ENCODE measurements at places on chromosomes 16 and 17. TPM values are rescaled to one million over a fixed set of nuclear protein-coding genes. Genes with fewer than 3 reads are reported as not detected.

The C16orf86 gene
- 7.2 TPM for total RNA-seq

GRCh38 chr17:44187131-44187899 is 543 bp downstream of the TMUB2 start:
- DNase-seq, result no peak

The GNAO1 gene
- total RNA-seq, result 0.25 TPM

The DNAH2 gene
- not detected for total RNA-seq

- no peak for DNase-seq
Observed at GRCh38 chr17:43779145-43780125, 658 bp upstream of the DUSP3 start.

The APOH gene
- total RNA-seq, result not detected

GRCh38 chr17:28228109-28228840 is 90.7 kb upstream of the TMEM97 start:
- no peak for DNase-seq

DNA sequence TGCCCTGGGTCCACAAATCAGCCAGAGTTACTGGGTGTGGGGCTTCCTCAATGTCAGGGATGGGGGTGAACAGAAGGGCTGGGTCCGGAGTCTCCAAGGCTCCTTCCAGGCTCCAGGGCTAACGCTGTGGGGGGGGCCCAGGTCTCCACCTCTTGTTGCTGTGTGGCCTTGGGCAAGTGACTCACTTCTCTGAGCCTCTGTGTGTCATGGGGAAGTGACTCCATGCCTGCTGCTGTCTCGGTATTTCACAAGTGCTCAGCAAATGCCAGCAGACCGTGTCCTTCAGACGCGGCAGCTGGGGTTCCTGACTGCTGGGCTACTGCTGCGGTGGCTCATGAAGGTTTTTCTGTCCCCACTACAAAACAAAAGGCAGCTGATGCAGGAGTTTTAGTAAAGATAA is 26.6 kb downstream of the JPH3 start:
- no peak for DNase-seq

DNA sequence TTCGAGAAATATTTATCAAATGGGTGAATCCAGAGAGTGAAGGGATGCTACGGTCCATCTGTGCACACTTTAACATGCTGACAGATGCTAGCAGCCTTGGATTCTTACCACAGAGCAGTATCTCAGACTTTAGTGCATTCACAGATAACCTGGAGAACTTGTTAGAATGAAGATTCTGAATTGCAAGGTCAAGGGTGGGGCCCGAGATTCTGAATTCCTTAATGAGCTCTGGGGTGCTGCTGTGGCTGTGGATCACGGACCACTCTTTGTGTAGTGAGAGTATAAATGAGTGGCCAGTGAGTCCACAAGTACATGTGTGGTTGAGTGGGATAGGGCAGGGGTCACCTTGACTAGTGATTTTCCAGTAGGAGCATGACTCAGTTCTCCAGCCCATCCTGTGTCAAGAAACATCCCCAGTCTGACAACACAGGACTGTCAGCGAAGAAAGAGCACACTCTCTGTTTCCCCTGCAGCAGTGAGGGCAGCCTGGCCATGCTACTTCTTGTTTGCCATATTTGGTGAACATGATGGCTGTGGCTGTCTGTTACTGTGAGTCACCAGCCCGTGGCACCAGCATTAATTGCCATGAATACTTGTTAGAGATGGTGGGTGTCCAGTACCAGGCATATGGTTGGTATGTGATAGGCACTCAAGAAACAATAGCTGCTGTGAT is 13.0 kb upstream of the SALL1 start:
- DNase-seq, result no peak

GRCh38 chr17:78144147-78144719 is 2.0 kb upstream of the C17orf99 start:
- DNase-seq, result peak; percentile 45

The KRTAP4-3 gene
- not detected for total RNA-seq

GRCh38 chr17:27609611-27610303 is 21.2 kb upstream of the LGALS9 start:
- no peak for DNase-seq

GRCh38 chr17:81389585-81389984 is 5.7 kb upstream of the BAHCC1 start:
- no peak for DNase-seq

GRCh38 chr17:45310380-45311324 is 6.2 kb downstream of the MAP3K14 start:
- peak; percentile 57 for DNase-seq

DNA sequence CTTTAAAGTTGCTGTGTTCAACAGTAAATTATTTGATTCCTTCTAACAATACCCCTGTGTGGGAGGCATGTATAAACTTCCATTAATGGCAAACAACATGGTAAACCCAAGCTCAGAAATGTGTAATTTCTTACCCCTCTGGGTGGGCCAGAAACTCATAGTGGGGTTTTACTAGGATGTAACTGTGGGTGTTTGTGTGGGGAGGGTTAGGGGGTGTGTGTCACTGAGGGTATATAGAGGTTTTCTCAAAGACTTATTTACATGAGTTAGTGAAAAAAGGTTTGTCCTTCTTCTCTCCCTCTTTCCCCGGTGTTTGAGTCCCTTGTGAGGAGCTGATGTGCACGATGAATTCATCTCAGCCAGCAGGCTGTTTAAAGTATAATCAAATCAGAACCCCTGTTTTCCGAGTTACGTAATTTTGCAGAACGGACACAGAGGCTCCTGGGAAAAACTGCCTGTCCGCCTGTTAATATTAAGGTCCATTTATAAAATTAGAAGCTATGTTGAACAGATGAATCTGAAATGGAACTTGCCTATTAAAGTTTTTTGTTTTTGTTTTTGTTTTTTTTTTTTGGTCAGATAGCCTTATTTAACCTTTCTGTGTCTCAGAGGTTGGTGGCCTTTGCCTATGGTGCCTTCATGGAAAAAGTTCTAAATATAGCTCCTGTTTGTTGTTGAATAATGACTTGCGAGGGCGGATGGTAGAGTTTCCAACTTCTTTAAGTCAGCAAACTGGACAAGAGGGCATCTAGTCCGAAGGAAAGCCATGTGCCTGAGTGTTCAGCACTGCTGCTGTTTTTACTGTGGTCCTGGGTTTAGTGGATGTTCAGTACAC is 73.3 kb downstream of the MSI2 start:
- DNase-seq, result peak; percentile 39

The SPN gene
- total RNA-seq, result 0.88 TPM

DNA sequence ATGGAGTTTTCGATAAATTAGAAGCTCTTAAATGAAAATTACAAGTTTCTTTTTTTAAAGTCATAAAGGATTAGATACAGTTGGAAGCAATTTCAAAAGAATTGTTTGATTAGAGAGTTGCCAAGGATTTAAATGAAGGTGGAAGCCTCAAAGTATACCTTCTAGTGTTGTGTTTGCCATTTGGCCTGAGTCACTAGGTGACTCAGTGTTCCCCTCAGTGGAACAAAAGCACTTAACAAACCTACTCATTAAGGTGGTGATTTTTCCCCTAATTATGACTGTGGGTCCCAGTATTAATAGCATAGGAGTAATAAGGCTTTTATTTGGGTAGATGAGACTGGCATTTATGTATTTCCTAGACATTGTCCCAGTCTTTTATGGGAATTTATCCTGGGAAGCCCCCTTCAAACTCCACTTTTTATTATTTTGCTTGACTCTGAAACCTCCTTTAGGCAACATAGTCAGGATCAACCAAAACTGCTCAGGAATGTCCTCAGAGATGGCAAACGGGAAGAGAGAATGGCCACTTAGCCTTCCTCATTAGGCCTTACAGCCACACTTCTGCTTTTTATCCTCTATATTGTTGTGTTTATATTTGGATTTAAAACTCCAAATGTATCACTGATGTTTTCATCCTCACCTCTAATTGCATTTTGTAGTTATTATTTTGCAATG is 161.0 kb downstream of the FTO start:
- DNase-seq, result no peak

DNA sequence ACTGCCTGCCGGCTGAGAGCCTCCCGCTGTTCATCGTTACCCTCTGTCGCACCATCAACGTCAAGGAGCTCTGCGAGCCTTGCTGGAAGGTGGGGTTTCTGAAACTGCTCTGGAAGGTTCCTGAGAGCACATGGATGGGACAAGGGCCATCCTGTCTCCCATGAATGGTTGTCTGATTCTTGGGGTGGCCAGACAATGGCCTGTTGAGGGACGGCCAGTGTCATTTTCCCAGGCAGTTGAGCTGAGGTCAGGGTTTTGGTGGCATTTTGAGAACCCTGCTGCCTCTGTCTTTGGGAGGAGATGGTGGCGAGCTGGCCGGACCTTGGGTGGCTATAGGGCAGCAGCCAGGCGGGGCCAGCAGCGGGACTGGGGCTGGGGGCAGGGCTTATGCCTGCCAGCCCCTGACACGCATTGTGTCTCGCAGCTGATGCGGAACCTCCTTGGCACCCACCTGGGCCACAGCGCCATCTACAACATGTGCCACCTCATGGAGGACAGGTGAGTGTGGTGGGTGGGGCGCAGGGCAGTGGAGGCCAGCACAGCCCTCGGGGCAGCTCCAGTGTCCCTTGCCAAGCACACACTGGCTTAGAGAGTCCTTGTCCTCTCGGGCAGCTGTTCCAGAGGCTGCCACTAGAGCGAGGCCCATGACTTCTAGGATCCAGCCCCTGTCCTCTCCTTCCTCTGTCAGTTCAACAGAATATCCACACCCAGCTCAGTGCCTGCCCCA is 9.1 kb downstream of the TSC2 start:
- no peak for DNase-seq

DNA sequence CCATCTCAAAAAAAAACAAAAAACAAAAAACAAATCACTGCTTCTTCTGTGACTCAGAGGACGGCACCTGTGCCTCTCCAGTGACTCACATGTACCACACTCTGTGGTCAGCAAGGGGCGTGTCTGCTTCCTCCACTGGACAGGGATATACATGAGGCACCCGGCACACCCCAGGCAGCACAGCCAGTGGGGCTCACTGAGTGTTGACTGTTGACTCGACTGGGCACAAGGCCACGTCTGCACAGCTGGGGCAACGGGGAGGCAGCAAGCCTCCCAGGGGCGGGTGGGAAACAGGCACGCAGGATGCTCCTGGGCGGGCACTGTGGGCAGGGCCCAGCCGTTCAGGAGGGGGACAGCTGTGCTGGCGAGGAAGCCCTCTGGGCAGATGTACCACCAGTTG is 64.1 kb downstream of the TIMM22 start:
- DNase-seq, result peak; percentile 78

DNA sequence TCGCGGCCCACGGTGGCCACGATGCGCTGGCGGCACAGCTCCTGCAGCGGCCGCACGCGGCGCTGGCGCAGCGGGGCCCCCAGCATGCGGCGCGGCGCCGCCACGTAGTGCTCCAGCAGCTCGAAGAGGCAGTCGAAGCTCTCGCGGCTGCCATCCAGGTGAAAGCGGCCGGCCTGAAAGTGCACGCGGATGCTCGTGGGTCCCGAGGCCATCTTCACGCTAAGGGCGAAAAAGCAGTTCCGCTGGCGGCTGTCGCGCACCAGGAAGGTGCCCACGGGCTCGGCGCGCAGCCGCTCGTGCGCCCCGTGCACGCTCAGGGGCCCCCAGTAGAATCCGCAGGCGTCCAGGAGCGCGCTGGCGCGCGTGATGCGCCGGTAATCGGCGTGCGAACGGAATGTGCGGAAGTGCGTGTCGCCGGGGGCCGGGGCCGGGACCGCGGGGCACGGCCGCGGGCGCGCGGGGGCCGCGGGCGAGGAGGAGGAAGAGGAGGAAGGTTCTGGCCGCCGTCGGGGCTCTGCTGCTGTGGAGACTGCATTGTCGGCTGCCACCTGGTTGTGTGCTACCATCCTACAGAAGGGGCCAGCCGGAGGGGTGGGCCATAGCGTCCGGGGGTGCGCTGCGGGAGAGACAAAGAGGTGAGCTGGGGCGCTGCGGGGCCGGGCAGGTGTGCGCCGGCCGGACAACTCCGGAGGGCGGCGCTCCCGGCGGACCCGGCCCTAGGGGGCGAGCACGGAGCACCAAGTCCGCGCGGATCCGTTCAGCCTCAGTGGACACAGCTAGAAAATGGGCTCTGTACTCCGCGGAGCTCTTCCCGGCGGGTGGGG is 879 bp downstream of the SOCS1 start:
- DNase-seq, result no peak

The MAZ gene
- total RNA-seq, result 68.7 TPM

The TAC4 gene
- total RNA-seq, result not detected

DNA sequence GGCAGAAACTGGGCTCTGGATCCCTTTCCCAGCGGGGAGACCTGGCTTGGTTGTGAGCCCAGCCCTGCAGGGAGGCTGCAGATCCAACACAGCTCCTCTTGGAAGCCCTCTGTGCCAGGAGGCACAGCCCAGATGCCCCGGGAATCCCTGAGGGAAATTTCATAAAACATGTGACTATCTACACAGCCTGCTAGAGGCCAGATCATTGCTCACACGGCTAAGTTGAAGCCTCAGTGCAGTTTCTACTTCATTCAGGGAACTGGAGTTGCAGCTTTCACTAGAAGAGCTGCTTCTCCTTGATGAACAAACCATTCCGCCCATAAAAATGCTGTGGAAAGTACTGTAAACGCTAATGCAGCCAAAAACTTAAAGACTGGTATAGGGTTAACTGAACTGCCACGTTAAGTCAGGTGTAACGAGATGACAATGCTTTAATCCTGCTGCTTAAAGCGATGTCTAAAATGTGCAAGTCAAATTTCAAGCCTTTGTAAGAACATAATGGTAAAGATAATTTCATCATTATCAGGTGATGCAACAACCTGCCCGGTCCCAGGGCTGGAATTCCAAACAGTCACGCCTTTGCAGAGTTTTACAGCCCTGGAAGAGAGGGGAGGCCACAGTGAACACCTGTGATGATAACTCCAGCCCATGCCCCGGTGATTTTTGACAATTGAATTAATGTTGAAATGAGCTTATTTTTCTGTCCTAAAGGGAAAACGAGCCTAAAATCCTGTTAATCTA is 172.5 kb downstream of the ZFHX3 start:
- no peak for DNase-seq

- DNase-seq, result no peak
Observed at GRCh38 chr17:61947367-61948078, 19.7 kb upstream of the INTS2 start.

GRCh38 chr17:9999919-10000695 is 95.0 kb upstream of the RCVRN start:
- DNase-seq, result no peak

DNA sequence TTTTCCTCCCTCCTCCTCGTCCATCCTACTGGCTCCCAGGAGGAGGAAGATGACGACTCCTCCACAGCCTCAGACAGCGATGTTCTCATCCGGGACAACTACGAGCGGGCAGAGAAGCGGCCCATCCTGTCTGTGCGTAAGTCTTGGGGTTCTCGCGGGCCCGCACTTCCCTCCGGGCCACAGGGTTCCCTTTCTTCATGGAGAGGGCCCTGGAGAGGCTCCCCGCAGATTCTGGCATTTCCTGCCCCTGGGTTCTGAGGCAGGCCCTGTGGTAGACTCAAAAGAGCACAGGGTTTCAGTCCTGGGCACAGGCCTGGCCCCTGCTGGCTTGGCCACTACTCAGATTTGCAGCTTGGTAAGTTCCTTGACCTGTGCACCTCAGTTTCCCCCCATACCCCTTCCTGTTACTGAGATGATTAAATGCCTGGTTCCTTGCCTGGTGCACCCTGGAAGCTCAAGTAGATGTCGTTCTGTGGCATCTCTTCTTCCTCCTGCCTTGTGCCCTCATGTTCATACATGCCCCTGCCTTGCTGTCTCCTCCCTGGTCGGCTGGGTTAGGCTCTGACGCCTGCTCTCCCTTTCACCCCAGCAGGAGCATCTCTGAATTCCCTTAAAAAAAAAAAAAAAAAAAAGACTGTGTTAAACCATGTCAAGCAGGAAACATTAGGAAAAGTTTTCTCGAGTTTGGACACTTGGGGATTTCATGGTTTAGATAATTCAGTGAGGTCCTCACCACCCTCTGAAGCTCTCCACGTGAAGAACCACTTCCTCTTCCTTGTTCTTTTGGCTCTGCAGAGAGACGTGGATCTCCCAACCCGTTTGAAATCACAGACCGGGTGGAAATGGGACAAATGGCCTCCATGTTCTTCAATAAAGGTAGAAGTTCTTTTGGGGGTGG is 14.3 kb upstream of the NAT9 start:
- DNase-seq, result no peak

- no peak for DNase-seq
Observed at GRCh38 chr17:4130715-4131114, 12.1 kb downstream of the ZZEF1 start.
